IgD-negative memory B cell (primary cell): ENCODE measurements at places on chromosomes 16 and 17. TPM values are rescaled to one million over a fixed set of nuclear protein-coding genes. Genes with fewer than 3 reads are reported as not detected.

Gene SLC5A11
- polyA plus RNA-seq: 0.13 TPM

Gene CMTM4
- polyA plus RNA-seq: 0.19 TPM

Gene CSH2
- not detected for polyA plus RNA-seq

Gene TP53TG3C
- polyA plus RNA-seq: not detected

Gene KRTAP4-3
- polyA plus RNA-seq: not detected

Gene ABCC11
- polyA plus RNA-seq: not detected

Gene ABCC12
- not detected for polyA plus RNA-seq

Gene SLC12A3
- polyA plus RNA-seq: 1.6 TPM

Gene KCNJ18
- polyA plus RNA-seq: not detected

Gene SPHK1
- polyA plus RNA-seq: not detected

Gene SALL1
- polyA plus RNA-seq: not detected

Gene SP6
- polyA plus RNA-seq: not detected

Gene NHLRC4
- 4.5 TPM for polyA plus RNA-seq

Gene TMC7
- not detected for polyA plus RNA-seq

Gene SLC6A2
- not detected for polyA plus RNA-seq

Gene CARD14
- polyA plus RNA-seq: not detected

Gene AANAT
- 1.1 TPM for polyA plus RNA-seq

Gene BOLA2
- 39.1 TPM for polyA plus RNA-seq

Gene MAF
- not detected for polyA plus RNA-seq

Gene PIEZO1
- 33.4 TPM for polyA plus RNA-seq

Gene TPSG1
- polyA plus RNA-seq: not detected

Gene CRHR1
- polyA plus RNA-seq: not detected

Gene PERCC1
- not detected for polyA plus RNA-seq

Gene CCL8
- not detected for polyA plus RNA-seq

Gene HSF5
- polyA plus RNA-seq: 1.6 TPM

Gene NME3
- polyA plus RNA-seq: 66.1 TPM

Gene FKBP10
- not detected for polyA plus RNA-seq

Gene MAZ
- 22.9 TPM for polyA plus RNA-seq

Gene IRF8
- 718 TPM for polyA plus RNA-seq

Gene KRTAP4-8
- not detected for polyA plus RNA-seq

Gene GPR139
- not detected for polyA plus RNA-seq

Gene ITGA2B
- polyA plus RNA-seq: 3.0 TPM

Gene HSPB9
- polyA plus RNA-seq: 0.15 TPM

Gene ORMDL3
- polyA plus RNA-seq: 182 TPM

Gene ZNF469
- polyA plus RNA-seq: 0.26 TPM

Gene CHST5
- not detected for polyA plus RNA-seq

Gene CDK5R1
- polyA plus RNA-seq: 3.8 TPM

Gene NAGS
- 0.64 TPM for polyA plus RNA-seq
